ENCODE measurements at places on chromosomes 16 and 17. TPM values are rescaled to one million over a fixed set of nuclear protein-coding genes. Genes with fewer than 3 reads are reported as not detected.

The SGCA gene
- 0.49 TPM for total RNA-seq

- H3K27ac ChIP-seq: no peak overlapping the region
- DNase-seq: no peak
- peaks cover 51% of the 10 kb centered on the region for H3K36me3 ChIP-seq
- peaks cover 33% of the 10 kb centered on the region for H3K4me1 ChIP-seq
These were observed 10.3 kb upstream of the RARA start for GRCh38 chr17:40298726-40299125.

The GPR142 gene
- not detected for total RNA-seq

The RDM1 gene
- 1.7 TPM for total RNA-seq

DNA sequence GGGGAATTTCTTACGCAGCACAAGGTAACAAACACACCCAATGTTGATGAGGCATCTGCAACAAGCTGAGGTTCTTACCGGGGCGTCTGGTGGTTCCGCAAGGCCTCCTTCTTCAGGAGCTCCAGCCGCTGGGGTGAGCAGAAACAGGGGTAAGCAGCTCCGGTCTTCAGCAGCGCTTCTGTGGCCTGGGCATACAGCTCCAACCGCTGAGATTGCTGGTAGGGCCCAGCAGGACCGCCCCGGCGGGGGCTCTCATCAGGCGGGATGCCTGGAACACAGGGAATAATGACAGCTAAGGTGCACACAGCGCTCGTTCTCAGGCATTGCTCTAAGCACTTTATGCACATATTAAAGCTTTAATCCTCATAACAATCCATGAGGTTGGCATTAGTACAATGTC lies 12.7 kb downstream of the EARS2 start:
- H3K36me3 ChIP-seq: peaks cover 20% of the 10 kb centered on the region
- H3K27ac ChIP-seq: no peak overlapping the region
- no peak overlapping the region for H3K4me3 ChIP-seq

DNA sequence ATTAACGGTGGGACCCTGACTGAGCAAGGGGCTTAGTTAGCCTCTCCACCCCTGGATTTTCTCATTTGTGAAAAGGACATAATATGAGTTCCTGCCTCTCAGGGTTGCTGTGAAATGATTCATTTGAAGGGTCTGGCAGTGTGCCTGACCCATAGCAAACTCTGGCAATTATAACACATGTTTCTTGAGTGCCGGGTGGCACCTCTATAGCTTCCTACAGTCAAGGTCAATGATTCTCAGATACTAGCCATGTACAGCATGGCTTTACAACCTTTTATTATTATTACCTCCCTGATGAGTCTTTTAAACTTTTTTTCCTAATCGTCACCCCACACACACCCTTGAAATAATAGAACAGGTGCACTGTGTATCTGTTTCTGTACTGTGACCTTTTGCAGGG lies 42.1 kb downstream of the TMEM114 start:
- H3K4me1 ChIP-seq: no peaks in the 10 kb centered on the region
- no peaks in the 10 kb centered on the region for H3K36me3 ChIP-seq
- no peak overlapping the region for H3K27ac ChIP-seq
- no peak overlapping the region for H3K4me3 ChIP-seq
- no peak for DNase-seq
- H3K27me3 ChIP-seq: peaks cover 4% of the 10 kb centered on the region

The GSG1L gene
- total RNA-seq: not detected

DNA sequence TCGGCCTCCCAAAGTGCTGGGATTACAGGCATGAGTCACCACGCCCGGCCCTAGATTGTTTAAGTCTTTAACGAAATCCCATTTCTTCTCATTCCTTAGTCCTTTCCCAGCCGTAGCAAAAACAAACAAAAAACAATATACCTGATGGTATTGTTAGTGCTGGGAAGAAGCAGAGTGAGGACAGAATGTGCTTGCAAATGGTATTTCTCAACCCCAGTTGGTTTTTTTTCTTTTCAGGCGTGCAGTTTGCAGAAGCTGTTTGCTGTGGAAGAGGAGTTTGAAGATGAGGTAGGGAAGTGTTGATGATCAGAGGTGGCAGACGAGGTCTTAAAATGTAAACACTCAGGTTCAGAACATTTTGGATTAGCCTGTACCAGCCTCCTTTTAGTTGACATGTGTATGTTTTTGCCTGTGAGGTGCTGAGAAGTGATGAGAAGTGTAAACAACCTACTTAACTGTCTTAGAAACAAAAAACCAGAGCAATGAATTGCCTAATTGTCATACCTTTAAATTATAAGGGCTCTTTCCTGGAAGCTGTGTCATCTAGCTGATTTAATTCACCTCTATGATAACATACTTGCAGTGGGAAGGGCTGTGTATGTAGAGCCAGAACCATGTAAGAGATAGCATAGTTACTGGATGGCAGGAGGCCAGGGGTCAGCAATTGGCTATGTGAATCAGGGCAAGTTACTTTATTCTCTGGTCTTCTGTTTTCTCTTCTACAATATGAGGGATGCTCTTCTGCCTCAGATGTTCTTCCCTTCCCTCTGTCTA lies 3.4 kb downstream of the HROB start:
- no peak overlapping the region for H3K4me3 ChIP-seq
- peak overlapping the region; percentile 24 for H3K27ac ChIP-seq
- DNase-seq: no peak

GRCh38 chr17:34606763-34607162 lies 27.4 kb downstream of the TMEM132E start:
- no peak for DNase-seq
- no peaks in the 10 kb centered on the region for H3K4me1 ChIP-seq
- H3K36me3 ChIP-seq: no peaks in the 10 kb centered on the region
- no peak overlapping the region for H3K4me3 ChIP-seq
- H3K27me3 ChIP-seq: peaks cover 28% of the 10 kb centered on the region

The SOCS1 gene
- total RNA-seq: 161 TPM

- H3K4me3 ChIP-seq: peak within 1 kb of the TSS; percentile 98
- no peaks in the 10 kb centered on the region for H3K27me3 ChIP-seq
- H3K4me1 ChIP-seq: peaks cover 31% of the 10 kb centered on the region
- H3K36me3 ChIP-seq: peaks cover 29% of the 10 kb centered on the region
These were observed at the start of the genes DCTN5 and PALB2 for GRCh38 chr16:23640931-23641765. DCTN5 (plus strand) TSS chr16:23641466; CDS start chr16:23641543, 77 bp downstream. PALB2 (minus strand) TSS chr16:23641310; CDS start chr16:23641157, 153 bp downstream.

GRCh38 chr16:17964196-17964595 lies 372.3 kb downstream of the NPIPA8 start:
- H3K4me1 ChIP-seq: no peaks in the 10 kb centered on the region
- H3K27me3 ChIP-seq: peaks cover 9% of the 10 kb centered on the region
- no peaks in the 10 kb centered on the region for H3K36me3 ChIP-seq
- no peak for DNase-seq

GRCh38 chr17:63490329-63490728 lies 13.5 kb downstream of the ACE start:
- peaks cover 2% of the 10 kb centered on the region for H3K36me3 ChIP-seq
- H3K4me3 ChIP-seq: no peak overlapping the region

DNA sequence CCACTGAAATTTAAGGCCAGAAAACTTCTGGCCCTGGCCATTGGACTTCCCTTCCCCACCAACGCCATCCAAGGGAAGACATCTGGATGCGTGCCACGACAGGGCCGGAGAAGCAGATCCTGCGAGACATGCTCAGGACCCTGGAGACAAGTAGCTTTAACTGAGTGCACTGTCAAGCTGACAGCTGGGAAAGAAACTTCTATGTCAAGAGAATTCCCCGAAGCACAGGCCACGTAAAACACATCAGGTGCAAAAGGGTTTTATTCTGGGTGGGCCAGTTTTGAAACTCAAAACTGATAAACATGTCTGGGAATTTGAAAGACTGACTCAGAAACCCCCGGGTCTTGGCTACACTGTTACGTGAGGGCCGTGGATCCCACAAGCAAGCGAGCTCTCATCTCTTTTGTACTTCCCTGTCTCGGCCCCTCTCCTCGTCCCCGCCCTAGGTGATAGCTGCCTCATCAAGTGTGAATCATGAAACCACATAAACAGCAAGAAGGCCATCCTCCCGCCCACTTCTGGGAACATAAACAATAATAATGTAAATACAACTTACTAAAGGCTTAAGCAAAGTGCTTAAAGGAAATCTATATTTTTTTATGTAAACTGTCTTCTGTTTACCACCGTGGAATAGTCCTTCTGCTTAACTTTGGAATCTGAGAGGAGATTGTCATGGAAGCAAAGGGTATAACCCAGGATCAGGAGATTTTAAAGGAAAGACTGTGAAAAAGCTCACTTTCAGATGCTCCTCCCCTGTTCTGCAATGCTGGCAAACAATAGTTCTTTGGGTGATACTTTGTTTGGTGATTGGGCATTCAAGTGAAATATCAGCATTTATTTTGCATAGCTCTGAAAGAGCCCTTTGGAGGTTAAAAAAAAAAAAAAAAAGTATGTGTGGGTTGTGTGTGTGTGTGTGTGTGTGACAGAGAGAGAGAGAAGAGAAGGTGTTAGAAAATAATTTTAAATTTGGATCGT lies 406.0 kb upstream of the MAF start:
- no peaks in the 10 kb centered on the region for H3K4me1 ChIP-seq
- H3K4me3 ChIP-seq: no peak overlapping the region
- peaks cover 3% of the 10 kb centered on the region for H3K27me3 ChIP-seq

DNA sequence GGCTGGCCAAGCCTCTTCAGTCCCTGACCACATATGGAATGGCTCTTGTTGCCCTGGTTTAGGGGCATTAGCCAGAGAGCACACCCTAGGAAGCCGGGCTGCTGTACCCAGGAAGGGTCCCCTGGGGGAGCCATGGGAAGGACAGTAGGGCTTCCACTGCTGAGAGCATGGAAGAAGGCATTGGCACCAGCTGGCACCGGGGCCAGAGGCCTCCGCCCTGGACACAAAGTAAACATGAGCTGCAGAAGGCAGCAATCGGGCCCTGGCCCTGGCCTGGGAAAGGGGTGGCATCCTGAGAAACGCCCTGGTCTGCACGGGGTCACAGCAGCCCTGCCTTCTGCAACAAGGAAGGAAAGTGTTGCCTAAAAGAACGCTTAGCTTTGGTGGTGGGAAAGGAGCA lies 49.4 kb downstream of the VAC14 start:
- no peak for DNase-seq
- peaks cover 33% of the 10 kb centered on the region for H3K4me1 ChIP-seq

The CMTM2 gene
- total RNA-seq: 0.80 TPM

DNA sequence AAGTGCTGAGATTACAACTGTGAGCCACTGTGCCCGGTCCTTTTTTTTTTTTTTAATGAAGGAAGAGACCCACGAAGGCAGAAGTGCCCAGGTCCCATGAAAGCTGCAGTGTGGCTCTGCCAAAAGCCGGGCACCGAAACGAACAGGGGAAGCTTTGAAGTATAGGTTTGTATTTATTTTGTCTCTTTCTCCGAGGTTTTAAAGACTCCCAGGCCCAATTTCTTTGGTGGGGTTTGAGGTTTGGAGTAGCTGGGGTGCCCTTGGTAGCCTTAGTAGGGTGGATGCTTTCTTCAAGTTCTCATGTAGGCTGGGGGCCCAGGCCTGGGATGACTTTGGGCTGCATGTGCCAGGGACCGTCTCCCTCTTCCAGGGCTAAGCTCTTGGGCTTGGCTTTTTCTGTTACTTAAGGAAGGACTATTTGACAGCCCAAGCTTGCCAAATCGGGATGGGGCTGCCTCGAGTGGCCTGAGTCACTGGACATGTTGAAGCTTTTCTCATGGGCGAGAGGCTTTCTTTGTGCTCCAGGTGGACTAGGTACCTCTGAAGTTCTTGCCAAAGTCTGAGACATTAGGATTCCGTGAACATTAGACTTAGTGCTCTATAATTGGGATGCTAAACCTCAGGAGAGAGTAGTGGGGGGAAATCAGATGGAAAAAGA lies 66.3 kb downstream of the WIPI1 start:
- H3K36me3 ChIP-seq: peaks cover 3% of the 10 kb centered on the region
- no peaks in the 10 kb centered on the region for H3K27me3 ChIP-seq
- DNase-seq: no peak
- H3K4me3 ChIP-seq: no peak overlapping the region
- H3K27ac ChIP-seq: no peak overlapping the region
- H3K4me1 ChIP-seq: peaks cover 4% of the 10 kb centered on the region

The PLA2G10 gene
- not detected for total RNA-seq

The TLCD2 gene
- total RNA-seq: 0.13 TPM

DNA sequence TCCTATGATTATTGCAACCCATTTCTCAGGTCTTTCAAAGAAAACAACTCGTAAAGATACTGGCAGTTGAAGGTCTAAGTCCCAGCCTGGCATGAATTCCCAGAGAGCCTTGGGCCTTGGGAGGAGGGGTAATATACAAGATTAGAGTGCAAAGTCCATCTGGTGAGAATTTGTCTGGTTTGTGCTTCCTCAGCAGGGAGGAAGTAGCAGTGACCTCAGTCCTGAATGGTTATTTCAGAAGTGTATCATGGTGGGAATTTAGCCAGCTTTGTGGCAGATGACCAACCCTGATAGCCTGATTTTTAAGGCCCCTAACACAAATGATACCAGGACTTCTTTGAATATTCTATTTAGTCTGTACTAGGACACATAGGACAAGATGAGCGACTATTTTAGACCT lies 151.2 kb upstream of the TBX2 start:
- no peak overlapping the region for H3K4me3 ChIP-seq
- no peaks in the 10 kb centered on the region for H3K27me3 ChIP-seq
- H3K27ac ChIP-seq: no peak overlapping the region
- peaks cover 18% of the 10 kb centered on the region for H3K4me1 ChIP-seq

- H3K4me1 ChIP-seq: no peaks in the 10 kb centered on the region
- DNase-seq: no peak
- H3K4me3 ChIP-seq: no peak overlapping the region
- peaks cover 2% of the 10 kb centered on the region for H3K27me3 ChIP-seq
These were observed 141.2 kb upstream of the ZFHX3 start for GRCh38 chr16:73189136-73189535.

The USP6 gene
- 0.03 TPM for total RNA-seq

DNA sequence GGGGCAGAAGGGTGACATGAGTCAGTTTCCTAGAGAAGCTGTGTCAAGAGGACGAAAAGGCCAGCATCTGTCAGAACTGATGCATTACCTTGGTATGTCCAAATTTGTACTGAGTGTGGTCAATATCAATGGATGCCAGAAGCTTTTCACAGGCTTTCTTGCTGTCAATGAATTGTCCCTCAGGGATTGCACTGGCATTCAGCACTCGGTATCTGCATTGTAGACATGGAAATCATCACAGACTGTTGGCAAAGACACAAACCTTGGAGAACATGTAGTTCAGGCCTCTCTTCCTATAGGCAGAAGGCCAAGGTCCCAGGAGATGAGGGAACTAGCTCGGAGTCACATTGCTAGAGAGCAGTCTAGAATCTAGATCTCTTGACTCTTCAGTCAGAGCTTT lies 16.6 kb downstream of the MYH3 start:
- H3K4me3 ChIP-seq: no peak overlapping the region
- no peaks in the 10 kb centered on the region for H3K27me3 ChIP-seq
- no peak for DNase-seq
- H3K36me3 ChIP-seq: peaks cover 18% of the 10 kb centered on the region
- H3K4me1 ChIP-seq: peaks cover 4% of the 10 kb centered on the region

- H3K4me3 ChIP-seq: peak overlapping the region; percentile 46
- no peak for DNase-seq
- peak overlapping the region; percentile 79 for H3K27ac ChIP-seq
- H3K36me3 ChIP-seq: peaks cover 23% of the 10 kb centered on the region
- H3K4me1 ChIP-seq: peaks cover 51% of the 10 kb centered on the region
These were observed 101.1 kb downstream of the MSI2 start for GRCh38 chr17:57357392-57357784.

- H3K4me3 ChIP-seq: no peak overlapping the region
- no peak for DNase-seq
- H3K4me1 ChIP-seq: no peaks in the 10 kb centered on the region
- peaks cover 25% of the 10 kb centered on the region for H3K27me3 ChIP-seq
- H3K36me3 ChIP-seq: no peaks in the 10 kb centered on the region
- H3K27ac ChIP-seq: no peak overlapping the region
These were observed 14.5 kb upstream of the ADORA2B start for GRCh38 chr17:15930426-15930825.
